ENCODE measurements at places on chromosomes 2 and 18. TPM values are rescaled to one million over a fixed set of nuclear protein-coding genes. Genes with fewer than 3 reads are reported as not detected.
A peak's percentile ranks its signal among the peaks of the same experiment; 100 is the strongest.

ABCB11 gene
- 0.28 TPM for total RNA-seq

DNA sequence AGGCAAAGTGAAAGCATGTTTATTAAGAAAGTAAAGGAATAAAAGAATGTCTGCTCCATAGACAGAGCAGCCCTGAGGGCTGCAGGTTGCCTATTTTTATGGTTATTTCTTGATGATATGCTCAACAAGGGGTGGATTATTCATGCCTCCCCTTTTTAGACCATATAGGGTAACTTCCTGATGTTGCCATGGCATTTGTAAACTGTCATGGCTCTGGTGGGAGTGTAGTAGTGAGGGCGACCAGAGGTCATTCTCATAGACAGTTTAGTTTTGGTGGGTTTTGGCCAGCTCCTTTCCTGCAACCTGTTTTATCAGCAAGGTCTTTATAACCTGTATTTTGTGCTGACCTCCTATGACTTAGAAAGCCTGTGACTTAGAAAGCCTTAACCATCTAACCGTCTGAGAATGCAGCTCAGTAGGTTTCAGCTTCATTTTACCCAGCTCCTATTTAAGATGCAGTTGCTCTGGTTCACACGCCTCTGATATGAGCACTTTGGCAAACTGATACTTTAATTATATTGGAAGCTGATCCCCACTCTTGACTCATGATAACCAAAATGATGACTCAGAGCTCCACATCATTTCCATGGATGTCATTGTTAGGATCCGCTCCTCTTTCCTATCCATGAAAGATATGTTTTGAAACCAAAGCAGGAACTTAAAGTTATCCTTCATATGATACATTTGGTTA is 14.5 kb upstream of the ERMN start:
- no peak overlapping the region for H3K4me3 ChIP-seq
- H3K27ac ChIP-seq = no peak overlapping the region
- DNase-seq = no peak

DNA sequence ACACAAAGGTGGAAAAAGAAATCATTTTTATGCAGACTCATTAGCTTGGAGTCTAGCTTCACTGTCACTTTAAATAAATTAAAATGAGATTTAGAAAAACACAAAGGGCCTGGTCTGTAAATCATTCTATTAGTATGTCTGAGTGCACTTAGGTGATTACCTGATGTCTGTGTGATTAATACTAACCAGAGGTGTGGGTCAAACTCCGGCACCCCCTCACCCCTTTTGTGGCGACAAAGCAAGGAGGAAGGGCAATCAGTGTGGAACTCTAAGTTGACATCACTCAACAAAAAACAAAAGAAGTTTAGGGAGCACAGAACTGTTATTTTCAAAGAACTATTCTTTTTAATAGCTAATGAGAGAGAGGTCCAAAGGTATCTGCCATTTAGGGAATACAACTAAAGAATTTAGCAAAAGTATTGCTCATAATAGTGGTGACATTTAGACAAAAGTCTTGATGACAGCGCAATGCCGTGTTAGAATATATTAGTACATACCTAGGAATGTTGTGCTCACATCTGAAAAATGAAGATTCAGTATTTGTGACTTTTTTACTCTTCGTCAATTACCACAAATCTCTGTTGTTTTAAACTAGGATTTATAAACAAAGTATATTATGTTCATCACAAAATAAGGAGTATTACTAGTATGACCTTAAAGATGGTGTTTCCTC is 66.3 kb downstream of the ZEB2 start:
- H3K36me3 ChIP-seq = no peaks in the 10 kb centered on the region
- H3K4me3 ChIP-seq = no peak overlapping the region
- H3K27ac ChIP-seq = no peak overlapping the region
- peaks cover 12% of the 10 kb centered on the region for H3K4me1 ChIP-seq
- DNase-seq = no peak
- H3K27me3 ChIP-seq = peaks cover 10% of the 10 kb centered on the region

DNA sequence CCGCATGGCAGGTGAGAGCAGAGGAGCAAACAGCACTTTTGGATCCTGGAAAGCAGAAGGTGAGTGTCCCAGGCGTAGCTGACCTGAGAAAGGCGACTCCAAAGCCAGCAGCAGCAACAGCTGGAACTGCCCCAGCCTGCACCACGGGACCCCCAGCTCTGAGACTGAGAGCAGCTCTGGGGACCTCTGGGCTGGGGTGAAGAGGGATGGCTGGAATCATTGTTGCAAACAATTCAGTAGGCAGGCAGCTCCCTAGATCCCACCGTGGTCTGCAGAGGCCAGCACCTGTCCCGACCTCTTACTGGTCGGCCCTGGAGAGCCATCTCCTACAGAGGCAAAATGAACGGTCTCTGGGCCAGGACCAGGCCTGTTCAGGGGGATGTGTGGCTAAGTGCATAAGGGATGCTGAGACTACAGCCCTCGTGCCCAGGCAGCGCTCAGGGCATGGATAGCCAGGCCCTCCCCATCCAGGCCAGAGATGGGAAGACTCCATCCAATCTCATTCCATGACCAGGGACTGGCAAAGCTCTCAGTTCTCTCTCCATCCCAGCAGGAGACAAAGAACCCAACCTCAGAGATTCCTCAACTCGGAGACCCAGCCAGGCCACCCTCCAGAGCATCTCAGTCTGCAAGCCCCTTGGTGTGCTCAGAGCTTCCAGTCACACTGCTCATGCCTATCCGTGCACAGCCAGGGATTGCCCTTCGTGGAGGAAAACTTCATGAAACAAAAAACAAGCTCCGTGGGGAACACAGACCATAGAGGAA is 38.2 kb upstream of the ALPP start:
- H3K27ac ChIP-seq = no peak overlapping the region
- no peaks in the 10 kb centered on the region for H3K36me3 ChIP-seq
- H3K27me3 ChIP-seq = peaks cover 8% of the 10 kb centered on the region
- DNase-seq = peak; percentile 20
- no peak overlapping the region for H3K4me3 ChIP-seq
- peaks cover 1% of the 10 kb centered on the region for H3K4me1 ChIP-seq

- H3K4me1 ChIP-seq = no peaks in the 10 kb centered on the region
- H3K4me3 ChIP-seq = no peak overlapping the region
- no peak overlapping the region for H3K27ac ChIP-seq
- no peaks in the 10 kb centered on the region for H3K27me3 ChIP-seq
- H3K36me3 ChIP-seq = no peaks in the 10 kb centered on the region
- DNase-seq = no peak
Observed at GRCh38 chr2:174878537-174879147, 114.4 kb upstream of the CHRNA1 start.

DNA sequence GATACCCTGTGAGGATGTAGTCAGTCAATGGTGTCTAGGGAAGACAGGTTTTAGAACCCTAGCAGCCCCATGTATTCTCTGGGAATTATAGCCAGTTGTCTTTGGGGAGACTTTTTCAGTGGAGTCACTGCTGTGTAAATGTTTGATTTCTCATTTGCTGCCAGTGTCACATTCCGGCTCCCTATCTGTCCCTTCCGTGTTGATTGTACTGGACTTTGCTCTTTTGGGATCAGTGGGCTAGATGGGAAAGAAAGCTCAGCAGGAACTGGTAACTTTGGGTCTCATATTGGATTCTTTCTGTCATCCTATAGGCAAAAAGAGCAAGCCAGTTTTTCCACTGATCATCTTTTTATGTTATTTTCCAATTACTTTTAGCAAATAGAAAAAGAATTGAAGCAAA is 70.1 kb downstream of the GTF3C3 start:
- peaks cover 47% of the 10 kb centered on the region for H3K36me3 ChIP-seq
- H3K27ac ChIP-seq = no peak overlapping the region
- H3K4me1 ChIP-seq = peaks cover 6% of the 10 kb centered on the region
- DNase-seq = no peak
- no peaks in the 10 kb centered on the region for H3K27me3 ChIP-seq

DNA sequence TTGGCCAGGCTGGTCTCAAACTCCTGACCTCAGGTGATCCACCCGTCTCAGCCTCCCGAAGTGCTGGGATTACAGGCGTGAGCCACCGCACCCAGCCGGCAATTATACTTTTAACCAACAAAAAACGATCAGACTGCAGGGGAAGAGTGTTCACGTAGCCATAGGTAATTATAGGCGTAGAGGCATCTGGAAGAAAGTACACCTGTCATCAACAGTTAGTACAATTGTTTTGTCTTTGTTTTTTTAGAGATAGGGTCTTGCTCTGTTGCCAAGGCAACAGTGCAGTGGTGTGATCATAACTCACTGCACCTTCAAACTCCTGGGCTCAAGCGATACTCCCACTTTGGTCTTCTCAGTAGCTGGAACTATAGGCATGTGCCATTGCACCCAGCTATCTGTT is 20.0 kb downstream of the ST3GAL5 start:
- H3K36me3 ChIP-seq = peaks cover 39% of the 10 kb centered on the region
- no peaks in the 10 kb centered on the region for H3K27me3 ChIP-seq
- H3K4me1 ChIP-seq = peaks cover 37% of the 10 kb centered on the region
- H3K4me3 ChIP-seq = no peak overlapping the region
- DNase-seq = no peak
- H3K27ac ChIP-seq = no peak overlapping the region

ACMSD gene
- not detected for total RNA-seq

RAB6D gene
- total RNA-seq = not detected

GRCh38 chr2:23682481-23682880 is 244.4 kb downstream of the ATAD2B start:
- H3K27me3 ChIP-seq = no peaks in the 10 kb centered on the region
- H3K27ac ChIP-seq = no peak overlapping the region
- DNase-seq = no peak
- peaks cover 18% of the 10 kb centered on the region for H3K4me1 ChIP-seq
- no peak overlapping the region for H3K4me3 ChIP-seq

SH3RF3 gene
- total RNA-seq = 0.36 TPM

BCL11A gene
- total RNA-seq = 0.40 TPM

GRCh38 chr18:78822171-78822948 is 157.3 kb upstream of the SALL3 start:
- H3K4me1 ChIP-seq = no peaks in the 10 kb centered on the region
- no peak overlapping the region for H3K27ac ChIP-seq
- H3K36me3 ChIP-seq = no peaks in the 10 kb centered on the region
- no peak for DNase-seq

DNA sequence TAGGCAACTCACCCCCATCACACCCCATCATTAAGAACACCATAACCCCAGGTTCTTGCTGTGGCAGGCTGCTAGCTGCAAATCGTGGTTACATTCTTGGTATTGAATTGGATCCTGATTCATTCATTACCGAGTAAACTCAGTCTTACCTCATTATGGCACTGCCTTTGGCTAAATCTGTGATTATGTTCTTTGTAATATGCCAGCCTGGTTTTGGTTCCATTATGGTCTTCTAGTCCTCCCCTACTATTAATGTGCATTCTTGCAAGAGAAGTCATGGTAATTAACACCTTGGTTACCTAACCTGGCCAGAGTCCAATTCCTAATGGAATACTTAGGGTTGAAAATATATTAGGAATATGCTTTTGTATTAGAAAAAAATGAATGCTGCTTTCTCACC is 258.9 kb upstream of the APCDD1 start:
- no peak overlapping the region for H3K4me3 ChIP-seq
- H3K4me1 ChIP-seq = no peaks in the 10 kb centered on the region
- H3K27me3 ChIP-seq = no peaks in the 10 kb centered on the region

GRCh38 chr2:69159986-69160385 is 147.0 kb downstream of the ANTXR1 start:
- H3K27ac ChIP-seq = no peak overlapping the region
- no peak for DNase-seq

DNA sequence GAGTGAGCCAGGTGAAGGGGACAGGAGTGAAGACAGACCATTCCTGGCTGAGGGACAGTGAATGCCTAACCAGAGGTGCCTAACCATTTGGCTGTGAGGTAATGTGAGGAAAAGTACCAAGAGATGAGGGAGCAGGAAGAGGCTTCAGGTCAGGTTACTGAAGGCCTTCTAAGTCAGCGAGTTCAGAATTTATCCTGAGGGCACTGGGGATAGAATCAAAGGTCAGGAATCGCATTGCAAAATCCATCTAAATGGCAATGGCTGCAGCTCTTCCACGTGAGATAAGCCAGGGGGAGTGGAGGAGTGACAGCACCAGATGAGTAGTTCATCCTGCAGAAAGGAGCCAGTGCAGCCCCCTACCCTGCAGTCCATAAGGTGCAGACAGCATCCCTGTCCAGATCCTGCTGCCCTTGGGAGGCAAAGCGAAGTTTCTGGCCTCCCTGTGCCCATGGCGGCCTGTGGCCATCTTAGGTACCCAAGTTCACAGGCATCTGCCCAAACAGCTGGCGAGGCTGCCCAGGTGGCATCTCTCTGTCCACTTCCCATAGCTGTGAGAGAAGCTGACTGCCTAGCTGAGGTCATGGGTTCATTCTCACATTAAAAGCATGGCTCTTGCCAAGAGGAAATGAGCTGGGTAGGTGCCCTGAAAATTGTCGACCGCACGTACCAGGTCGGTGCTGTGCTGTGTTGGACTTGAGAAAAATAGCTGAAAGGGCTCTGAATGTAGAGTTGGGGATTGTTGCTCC is 49.5 kb downstream of the CYP27C1 start:
- no peak overlapping the region for H3K27ac ChIP-seq
- H3K4me3 ChIP-seq = no peak overlapping the region
- H3K27me3 ChIP-seq = no peaks in the 10 kb centered on the region
- H3K36me3 ChIP-seq = no peaks in the 10 kb centered on the region
- DNase-seq = no peak

GRCh38 chr2:175883586-175884194 is 118.4 kb downstream of the LNPK start:
- H3K4me3 ChIP-seq = no peak overlapping the region
- no peaks in the 10 kb centered on the region for H3K4me1 ChIP-seq
- peaks cover 9% of the 10 kb centered on the region for H3K27me3 ChIP-seq
- no peak overlapping the region for H3K27ac ChIP-seq

DNA sequence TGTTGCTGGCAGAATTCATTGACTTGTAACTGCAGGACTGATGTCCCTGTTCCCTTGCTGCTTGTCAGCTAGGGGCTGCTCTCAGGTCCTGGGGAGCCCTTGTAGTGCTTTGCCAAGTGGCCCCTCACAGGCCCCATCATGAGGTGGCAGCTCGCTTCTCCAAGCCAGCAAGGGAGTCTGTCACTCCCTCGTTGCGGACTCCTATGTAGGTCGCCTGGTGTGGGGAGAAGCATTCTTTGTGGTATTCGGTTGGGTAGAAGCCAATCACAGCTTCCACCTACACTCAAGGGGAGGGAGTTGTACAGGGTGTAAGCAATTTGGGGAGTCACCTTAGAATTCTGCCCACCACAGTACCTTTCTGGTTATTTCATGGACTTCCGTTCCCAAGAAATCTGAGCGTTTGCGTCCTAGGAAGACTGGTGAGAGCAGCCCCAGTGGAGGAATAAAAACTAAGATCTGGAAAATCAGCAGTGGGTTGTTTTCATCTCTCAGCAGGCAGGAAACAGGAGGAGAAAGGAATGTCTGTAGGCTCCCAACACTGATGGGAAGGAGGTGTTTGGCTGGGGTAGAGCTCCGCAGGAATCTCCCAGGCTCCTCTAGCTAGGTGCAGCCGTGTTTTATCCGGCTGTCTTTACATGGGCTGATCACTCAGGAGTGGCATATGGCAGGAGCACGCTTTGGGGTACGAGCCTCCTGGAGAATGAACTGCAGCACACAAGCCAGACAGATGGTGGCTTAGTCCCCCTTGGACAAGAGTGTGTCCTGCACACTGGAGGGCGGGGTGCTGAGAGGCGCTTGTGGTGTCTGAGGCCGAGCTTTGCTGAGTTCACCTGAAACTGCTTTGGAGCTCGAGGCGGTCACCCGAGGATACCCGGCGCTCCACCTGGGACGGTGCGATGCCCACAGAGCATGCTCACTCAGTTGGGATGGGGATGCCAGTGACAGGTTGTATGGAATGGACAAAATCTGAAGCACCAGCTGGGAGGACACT is 58.3 kb downstream of the LDLRAD4 start:
- peaks cover 10% of the 10 kb centered on the region for H3K36me3 ChIP-seq
- peaks cover 47% of the 10 kb centered on the region for H3K4me1 ChIP-seq
- peak overlapping the region; percentile 11 for H3K27ac ChIP-seq
- no peaks in the 10 kb centered on the region for H3K27me3 ChIP-seq
